ENCODE measurements at places on chromosomes 11 and 22.
A peak's percentile ranks its signal among the peaks of the same experiment; 100 is the strongest.

DNA sequence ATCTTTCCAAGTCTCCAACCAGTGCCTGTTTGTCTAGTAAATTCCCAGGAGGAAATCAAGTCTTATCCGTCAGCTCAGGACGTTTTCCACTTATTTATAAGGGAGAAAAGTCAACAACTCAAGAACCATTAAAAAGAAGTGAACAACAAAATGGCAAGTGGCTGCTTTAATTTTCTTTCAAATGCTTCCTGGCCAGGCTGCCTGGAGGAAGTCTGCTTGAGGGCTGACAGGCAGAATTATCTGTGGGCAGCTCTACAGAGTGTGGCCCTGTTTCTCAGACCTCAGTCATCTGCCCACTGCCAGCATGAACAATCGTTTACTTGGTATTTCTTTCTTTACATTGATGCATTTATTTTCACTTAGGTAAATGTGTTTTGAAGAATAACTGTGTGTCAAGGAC is 281.9 kb upstream of the ISX start:
- DNase-seq, result no peak

- DNase-seq, result no peak
Measured at GRCh38 chr22:27820896-27821866, 19.6 kb upstream of the MN1 start.

- peak; percentile 16 for DNase-seq
Measured at GRCh38 chr11:35046681-35047080, 92.3 kb upstream of the CD44 start.

DNA sequence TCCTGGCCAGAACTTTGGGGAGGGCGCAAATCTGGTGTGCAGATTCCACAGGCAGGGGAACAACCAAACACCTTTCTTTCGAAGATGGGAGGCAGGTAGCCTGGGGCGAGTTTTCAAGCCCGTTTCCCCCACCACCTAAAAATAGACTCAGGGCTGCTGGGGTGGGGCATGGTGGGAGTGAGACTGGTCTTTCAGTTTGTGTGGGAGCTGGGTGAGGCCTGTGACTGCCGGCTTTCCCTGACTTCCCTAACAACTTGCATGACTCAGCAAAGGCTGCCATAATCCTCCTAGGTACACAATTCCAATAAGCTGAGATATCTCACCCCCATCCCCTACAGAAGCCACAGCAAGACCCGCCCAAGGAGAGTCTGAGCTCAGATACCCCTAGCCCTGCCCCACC is 4.3 kb upstream of the OR5B12 start:
- no peak for DNase-seq

GRCh38 chr22:19637408-19638281 is 76.7 kb upstream of the SEPTIN5 start:
- DNase-seq, result no peak

GRCh38 chr11:96228910-96229309 is 114.1 kb downstream of the MAML2 start:
- no peak for DNase-seq

GRCh38 chr22:42673898-42674401 is 24.8 kb upstream of the CYB5R3 start:
- DNase-seq, result no peak
